ENCODE measurements at places on chromosomes 7 and 10.
A peak's percentile ranks its signal among the peaks of the same experiment; 100 is the strongest.

GRCh38 chr7:138958391-138958956, 22.7 kb downstream of the KIAA1549 start:
- DNase-seq, result no peak

GRCh38 chr10:103692436-103692951, 162.9 kb downstream of the SH3PXD2A start:
- no peak for DNase-seq

GRCh38 chr7:43689115-43689514, 40.2 kb downstream of the COA1 start:
- no peak for DNase-seq

- DNase-seq, result no peak
Measured at GRCh38 chr7:112699725-112700513, 90.3 kb downstream of the TMEM168 start.

DNA sequence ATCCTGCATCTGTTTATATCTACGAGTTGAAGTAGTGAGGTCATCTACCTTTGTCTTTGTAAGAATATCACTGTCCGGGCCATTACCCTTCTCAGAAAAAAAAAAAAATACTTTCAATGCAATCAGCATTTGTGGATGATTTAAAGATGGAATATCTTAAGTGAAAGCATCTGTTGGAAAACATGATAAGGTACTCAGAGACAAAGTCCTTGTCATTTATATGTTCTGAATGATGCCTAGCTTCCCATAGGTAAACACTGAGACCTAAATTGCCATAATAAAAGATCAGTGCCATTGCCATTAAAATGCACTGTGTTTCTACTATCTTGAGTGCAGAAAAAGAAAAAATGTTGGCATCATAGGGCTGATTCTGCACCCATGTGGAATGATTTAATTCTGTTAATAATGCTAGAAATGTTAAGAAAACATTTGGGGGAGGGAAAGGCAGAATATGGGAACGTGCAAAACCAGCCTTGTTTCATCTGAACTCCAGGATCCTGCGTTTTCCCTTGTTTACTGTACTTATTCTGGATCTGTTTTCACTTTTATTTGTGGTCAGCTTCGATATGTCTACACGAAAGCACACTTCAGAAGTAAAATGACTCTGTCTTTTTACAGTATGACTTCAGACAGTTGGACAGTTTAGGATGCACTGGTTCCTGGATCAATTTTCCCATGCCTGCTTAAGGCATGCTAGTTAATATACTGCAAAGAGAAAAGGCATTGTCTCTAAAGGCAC, 669.8 kb downstream of the SUGCT start:
- DNase-seq, result no peak

DNA sequence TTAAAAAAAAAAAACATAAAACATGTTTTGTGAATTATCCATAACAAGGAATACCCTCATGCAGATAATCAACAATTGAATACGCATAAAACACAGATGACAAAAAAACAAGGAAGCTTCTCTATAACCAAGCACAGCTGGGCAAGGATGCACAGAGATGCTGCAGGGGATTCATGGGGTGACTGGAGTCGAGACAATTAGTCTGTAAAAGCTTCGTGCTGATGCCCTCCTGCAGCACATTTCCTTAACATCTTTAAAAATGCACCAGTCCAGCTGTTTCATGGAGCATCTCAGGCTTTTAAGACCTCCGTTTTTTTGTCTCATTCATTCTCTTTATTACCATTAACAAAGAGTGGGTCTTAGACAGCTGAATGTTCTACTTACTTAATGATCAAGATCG, 794.0 kb upstream of the C7orf33 start:
- DNase-seq, result no peak

- DNase-seq, result no peak
Measured at GRCh38 chr10:58579011-58579655, 66.5 kb downstream of the BICC1 start.

GRCh38 chr10:63712717-63713115, 191.5 kb downstream of the REEP3 start:
- no peak for DNase-seq

DNA sequence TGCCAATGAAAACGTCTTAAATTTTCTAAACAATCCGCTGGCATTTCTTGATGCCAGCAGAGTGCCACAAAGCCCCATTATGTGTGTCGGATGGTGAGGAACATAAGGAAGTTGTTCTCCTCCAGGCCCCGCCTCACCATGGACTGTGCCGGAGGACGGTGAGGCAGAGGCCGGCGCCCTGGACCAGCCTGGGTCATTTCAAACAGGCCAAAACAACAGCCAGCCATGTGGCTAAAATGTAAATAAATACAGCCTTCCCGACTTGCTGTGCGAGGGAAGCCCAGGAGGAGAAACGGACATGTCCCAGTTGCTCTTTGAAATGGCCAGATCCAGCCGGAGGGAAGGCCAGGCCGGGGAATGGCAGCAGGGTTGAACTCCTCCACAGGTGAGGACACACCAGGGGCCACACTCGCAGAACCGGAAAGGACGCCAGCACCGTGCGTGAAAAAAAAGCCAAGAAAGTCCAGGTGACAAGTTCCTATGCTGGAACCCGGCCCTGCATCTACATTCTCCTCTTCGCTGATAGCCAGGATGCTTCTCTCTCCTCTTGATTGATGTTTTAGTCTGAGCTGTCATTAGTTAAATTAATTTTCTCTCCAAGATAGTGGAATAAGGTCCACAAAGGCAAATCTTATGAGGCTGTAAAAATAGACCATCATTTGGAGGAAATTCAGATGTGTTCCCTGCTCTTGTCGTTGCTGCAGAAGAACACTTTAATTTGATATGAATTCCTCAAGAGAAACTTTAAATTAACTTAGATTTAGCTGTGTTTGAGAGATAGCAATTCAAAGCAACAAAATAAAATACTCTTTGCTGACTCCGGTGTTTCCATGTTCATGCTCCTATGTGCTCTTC, 64.6 kb downstream of the EBF3 start:
- DNase-seq, result no peak

- DNase-seq, result no peak
Measured at GRCh38 chr7:22129819-22130580, 184.3 kb upstream of the CDCA7L start.

DNA sequence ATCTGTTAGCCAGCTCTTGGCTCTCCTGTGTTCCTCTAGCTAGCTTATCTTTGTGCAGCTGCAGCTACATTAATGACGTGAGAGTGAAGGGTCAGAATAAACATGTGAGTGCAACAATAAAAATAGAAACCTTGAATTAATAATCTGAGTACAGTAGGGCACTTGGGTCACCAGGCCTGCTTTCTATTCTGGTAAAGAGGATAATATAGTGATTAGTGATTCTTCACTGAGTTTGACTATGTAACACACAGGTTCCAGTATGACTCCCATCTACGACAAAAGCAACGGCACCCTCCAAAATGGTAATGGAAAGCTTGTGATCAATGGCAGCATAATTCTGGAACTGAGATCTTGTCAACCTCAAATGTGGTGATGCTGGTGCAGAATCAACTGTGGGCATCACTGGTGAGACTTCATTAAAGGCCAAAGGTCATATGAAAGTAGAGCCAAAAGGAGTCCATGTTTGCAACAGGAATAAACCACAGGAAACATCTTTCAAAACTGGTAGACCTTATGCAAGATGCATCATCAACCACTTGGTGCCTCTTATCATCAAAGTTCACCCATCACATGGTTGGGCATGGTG, 77.6 kb downstream of the NRBF2 start:
- DNase-seq, result no peak

GRCh38 chr10:110446954-110447608, 50.6 kb upstream of the DUSP5 start:
- no peak for DNase-seq

GRCh38 chr10:37992083-37992482, 15.6 kb upstream of the ZNF25 start:
- DNase-seq, result no peak

DNA sequence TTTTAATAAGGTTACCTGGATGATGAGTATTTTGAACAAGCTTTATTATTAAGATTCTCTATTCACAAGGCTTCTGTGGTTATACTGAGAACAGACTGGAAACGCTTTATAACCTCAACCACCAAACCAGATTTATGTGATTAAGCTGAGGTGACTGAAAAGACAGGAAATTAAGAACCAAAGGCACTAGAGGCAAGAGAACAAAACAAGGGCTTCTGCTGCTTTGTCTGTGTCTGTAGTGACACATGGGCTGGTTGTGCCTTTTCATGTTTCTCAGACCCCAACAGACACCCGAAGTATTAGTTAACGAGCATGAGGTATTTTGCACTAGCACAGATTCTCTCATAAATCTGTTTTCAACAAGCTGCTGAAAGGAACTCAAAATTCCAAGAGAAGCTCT, 64.4 kb downstream of the RAPGEF5 start:
- no peak for DNase-seq

DNA sequence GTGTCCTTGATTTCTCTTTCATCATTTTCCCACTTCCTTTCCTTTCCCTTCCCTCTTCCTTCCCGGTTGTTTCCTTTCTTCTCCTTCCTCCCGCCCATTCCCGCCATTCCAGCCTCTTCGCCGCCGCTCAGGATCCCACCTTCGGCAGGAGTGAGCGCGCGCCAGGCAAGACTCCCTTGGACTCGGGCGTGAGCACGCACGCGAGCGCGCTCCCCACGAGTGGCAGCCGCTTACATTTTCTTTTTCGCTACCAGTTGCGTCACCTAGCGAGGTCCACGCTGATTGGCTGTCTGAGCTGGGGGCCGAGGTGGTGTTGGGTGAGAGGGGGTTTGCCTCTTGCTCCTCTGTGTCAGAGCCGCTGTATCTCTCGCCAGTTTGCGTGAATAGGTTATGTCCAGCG, 11.8 kb downstream of the ZAN start:
- DNase-seq, result no peak

- peak; percentile 95 for DNase-seq
Measured at GRCh38 chr10:69629897-69630650, at the start of gene FAM241B. FAM241B (plus strand) TSS chr10:69630247; CDS start chr10:69631744, 1,497 bp downstream.

GRCh38 chr10:30781670-30782121, 152.1 kb upstream of the LYZL2 start:
- DNase-seq, result no peak

- DNase-seq, result no peak
Measured at GRCh38 chr7:70752794-70753241, 379.1 kb upstream of the GALNT17 start.

- no peak for DNase-seq
Measured at GRCh38 chr7:49398236-49398635, 375.2 kb upstream of the VWC2 start.

DNA sequence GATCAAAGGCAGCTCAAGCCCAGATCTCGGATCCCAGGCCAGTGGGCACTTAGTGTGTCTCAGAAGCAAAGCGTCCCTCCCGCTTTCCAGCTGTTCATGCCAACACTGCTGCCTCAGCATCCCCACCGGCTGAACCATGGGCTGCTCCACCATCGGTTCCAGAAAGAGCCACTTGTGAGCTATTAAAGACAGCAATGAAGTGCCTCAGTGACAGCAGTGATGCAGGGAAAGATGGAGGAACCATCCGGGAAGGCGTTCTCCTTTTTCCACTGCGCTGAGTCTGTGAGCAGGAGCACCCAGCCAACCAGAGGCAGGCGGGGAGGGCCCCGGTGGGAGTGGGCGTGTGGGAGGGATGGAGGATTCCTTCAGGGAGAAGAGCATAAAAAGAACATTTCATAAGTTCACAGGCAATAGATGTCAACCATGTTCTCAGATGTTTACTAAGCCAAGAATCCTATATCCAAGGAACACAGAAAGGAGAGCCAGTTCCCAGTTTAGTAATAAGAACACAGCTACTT, 96.2 kb upstream of the MKI67 start:
- DNase-seq, result no peak

GRCh38 chr10:6537770-6538169, 42.3 kb downstream of the PRKCQ start:
- no peak for DNase-seq

Data from D721Med (cell line).